ENCODE measurements at places on chromosomes 11 and 22.

GRCh38 chr11:16030664-16031063 is 325.7 kb downstream of the SOX6 start:
- DNase-seq = no peak

GRCh38 chr11:122758339-122758738 is 80.0 kb upstream of the CRTAM start:
- DNase-seq = no peak

GRCh38 chr11:721247-721740 is 15.3 kb downstream of the EPS8L2 start:
- DNase-seq = no peak

GRCh38 chr11:12809864-12810567 is 135.8 kb downstream of the TEAD1 start:
- DNase-seq = no peak

- no peak for DNase-seq
Measured at GRCh38 chr11:80726236-80726635, 1285.4 kb upstream of the TENM4 start.

- no peak for DNase-seq
Measured at GRCh38 chr11:36360826-36361415, 64.8 kb downstream of the PRR5L start.

- no peak for DNase-seq
Measured at GRCh38 chr11:78699609-78700135, 125.0 kb upstream of the NARS2 start.

DNA sequence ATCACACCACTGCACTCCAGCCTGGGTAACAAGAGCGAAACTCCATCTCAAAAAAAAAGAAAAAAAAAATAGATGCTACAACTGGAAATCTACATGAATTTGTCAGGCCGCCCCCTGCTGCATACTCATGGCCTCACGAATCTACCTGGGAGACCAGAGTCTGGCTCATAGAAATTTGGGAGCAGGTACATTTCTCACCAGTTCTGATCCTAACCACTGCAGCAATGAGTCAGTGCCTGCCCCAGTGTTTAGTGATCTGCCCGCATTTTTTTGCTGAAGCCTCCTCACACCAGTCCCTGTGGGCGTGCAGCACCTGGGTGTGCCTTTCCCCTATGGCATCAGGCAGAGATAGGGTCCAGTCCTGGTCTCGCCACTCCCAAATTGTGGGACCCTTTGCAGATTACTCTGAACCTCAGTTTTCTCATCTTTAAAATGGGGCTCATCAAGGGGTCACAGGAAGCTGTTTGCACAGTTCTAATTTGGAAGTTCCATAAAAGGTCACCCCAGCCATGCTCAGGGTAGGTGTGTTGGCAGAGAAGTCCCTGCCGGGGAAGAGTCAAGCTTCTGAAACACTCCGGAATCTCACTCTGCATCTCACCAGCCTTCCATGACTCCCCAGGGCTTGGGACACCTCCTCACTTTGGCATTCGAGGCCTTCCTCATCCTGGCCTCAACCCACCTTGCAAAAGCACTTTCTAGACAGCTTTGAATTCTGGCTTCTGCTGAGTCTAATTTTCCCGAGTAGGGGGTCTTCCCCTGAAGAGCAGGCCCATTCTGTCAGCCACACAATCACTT is 39.3 kb upstream of the LINC01488 start:
- DNase-seq = no peak

DNA sequence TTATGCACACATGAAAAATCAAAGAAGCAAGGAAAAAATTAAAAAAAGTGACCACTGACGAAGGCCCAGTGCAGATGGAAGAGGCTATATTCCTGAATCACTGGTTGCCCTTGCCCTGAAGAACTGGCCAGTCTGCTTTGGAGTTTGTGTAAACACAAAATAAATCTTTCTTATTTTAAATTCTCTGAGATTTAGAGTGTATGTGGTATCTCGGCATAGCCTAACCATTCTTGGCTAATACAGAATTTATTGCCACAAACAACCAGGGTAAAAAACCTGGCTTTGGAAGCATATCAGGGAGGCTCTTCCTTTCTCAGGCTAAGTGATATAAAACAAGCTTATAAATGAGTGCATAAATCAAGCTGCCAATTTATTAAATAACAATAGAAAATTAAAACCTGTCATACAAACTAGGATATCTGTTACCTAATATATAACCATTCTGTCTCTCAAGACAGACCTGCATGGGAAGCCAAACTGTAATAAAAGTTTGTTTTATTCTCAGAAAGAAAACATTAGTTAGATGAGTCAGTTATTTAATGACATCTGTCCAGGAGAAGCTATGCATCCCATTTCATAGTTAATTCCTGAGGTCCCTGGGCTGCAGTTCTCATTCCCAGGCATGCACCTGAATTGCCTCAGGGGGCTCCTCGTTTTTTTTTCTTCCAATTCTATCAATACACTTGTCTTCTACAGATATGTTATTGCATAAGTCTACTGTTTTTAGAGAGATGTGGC is 6.1 kb upstream of the TMEM135 start:
- no peak for DNase-seq

DNA sequence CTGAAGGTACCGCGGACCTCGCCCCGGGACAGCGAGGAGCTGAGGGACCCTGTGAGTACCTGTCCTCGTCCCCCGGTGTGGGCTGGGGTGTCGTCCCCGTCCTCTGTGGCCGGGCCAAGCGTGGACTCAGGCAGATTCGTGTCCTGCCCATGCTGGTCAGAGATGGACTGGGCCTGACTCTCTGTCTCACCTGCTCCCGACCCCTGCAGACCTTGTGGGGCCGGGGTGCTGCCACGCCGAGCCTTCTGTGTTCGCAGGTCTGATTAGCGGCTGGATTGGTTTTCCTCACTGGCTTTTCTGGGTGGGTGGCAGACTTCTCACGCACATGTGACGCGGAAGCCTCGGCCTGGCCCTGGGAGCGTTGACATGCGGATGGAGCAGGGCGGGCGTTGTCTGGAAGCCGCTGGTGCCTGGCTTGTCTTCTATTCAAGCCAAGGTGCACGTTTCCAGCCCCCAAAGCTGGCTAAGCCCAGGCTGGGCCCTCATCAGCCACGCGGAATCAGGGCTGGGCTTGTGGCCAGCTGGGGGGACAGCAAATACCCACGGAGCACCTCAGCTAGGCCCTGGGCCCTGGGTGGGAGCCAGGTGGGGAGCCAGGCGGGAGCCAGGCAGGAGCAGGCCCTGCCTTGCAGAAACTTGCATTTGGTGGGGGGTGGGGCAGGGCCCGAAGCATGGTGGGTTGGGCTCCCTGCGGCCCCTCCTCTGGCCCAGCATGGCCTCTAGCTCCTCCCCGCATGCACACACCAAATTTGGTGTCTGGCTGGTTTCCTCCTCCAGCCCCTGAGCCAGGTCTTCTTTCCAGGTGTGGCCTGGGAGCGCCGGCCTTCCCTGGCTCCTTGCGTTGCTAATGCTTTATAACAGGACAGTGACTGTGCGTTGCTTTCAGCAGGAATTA is 7.0 kb downstream of the GRAMD4 start:
- DNase-seq = no peak

DNA sequence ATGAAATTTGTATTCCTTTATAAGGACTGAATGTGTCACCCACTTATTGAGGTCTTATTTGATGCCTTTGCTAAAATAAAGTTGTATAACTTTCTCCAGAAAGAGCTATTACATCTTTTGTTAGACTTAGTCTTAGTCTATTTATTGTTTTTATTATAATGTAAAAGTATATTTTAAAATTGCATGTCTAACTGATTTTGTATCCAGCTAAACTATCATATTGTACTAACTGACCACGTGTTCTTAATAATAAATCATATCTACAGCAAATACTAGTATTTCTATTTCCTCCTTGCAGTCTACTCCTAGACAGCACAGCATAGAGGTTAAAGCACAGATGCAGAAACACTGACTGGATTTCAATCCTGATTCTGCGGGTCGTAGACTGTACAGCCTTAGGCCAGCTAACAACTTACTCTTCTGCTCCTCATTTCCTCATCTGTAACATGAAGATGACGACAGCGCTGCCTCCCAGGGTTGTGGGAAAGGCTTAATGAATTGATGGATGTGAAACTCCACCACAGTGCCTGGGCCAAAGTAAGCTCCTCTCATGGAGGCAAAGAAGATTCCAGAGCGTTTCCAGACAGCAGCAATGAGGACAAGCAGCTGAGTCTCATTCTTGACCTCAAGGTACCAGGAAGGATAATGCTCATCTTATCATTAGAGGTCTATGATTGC is 13.2 kb downstream of the IFITM10 start:
- no peak for DNase-seq
